ENCODE measurements at places on chromosomes 5 and 9. TPM values are rescaled to one million over a fixed set of nuclear protein-coding genes. Genes with fewer than 3 reads are reported as not detected.

- no peak overlapping the region for H3K27ac ChIP-seq
- H3K36me3 ChIP-seq = no peaks in the 10 kb centered on the region
- DNase-seq = no peak
- H3K4me3 ChIP-seq = no peak overlapping the region
- no peaks in the 10 kb centered on the region for H3K27me3 ChIP-seq
- H3K4me1 ChIP-seq = no peaks in the 10 kb centered on the region
These were observed 59.4 kb upstream of the CTXN3 start for GRCh38 chr5:127589309-127590030.

DNA sequence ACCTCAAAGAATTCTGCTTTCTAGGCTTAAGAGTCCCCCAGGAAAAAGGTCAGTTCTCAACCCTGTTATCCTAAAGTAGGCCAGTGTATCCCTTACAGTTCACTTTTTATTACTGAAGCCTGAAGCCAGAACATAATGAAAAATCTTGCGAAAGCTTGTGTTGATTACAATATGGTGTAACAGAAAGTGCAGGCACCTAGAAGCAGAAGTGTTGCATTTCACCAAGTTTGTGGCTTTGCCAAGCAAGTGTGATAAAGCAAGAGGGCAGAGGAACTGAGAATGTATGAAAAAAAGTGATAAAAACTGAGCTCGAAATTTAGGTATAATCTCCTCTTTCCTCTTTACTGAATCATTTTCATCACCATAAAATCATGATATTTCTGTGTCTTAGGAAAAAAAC, 26.2 kb downstream of the AGTPBP1 start:
- no peak for DNase-seq
- no peak overlapping the region for H3K4me3 ChIP-seq
- no peaks in the 10 kb centered on the region for H3K36me3 ChIP-seq
- peak overlapping the region; percentile 42 for H3K27ac ChIP-seq
- H3K27me3 ChIP-seq = no peaks in the 10 kb centered on the region

- no peak overlapping the region for H3K27ac ChIP-seq
- no peaks in the 10 kb centered on the region for H3K36me3 ChIP-seq
- H3K4me3 ChIP-seq = no peak overlapping the region
These were observed 59.5 kb upstream of the UBAC1 start for GRCh38 chr9:136020671-136021070.

DNA sequence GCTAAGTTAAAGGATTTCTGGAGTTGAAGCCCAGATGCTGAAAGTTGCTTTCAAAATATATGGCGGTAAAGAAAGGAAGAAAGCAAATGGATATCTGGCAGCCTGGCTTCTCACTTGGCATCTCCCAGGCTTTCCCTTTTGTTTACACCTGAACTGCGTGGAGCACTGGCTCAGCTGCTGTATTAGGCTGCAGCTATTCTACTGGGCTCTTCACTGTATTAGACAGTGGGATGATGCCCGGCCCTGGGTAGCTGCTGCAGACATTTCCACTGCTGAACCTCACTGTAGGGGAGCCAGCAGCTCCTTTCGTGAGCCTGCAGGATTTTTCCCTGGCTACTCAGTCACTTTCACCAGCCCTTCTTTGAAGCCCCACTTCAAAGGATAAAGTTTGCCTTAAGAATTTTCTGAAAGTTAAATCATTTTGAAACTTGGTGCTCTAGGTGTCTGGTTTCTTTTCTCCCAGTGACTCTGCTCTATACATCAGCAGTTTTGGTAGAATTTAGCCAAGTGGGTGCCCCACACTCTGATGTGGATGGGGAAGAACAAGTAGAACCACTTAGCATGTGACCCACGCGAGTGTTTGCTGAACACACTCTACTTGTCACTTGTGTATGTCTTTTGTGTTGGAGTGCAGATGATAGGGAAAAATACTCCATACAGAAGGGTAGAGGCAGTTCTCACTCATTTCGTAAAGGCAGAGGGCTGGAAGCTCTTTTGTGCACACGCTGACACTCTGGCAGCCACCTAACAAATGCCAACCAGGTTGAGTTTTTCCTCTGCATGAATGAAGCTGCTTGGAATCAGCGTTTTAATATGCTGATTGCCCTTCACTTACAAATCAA, 49.9 kb downstream of the C9orf152 start:
- DNase-seq = no peak
- H3K36me3 ChIP-seq = no peaks in the 10 kb centered on the region
- no peak overlapping the region for H3K27ac ChIP-seq

GRCh38 chr9:131673068-131673467, 66.8 kb downstream of the RAPGEF1 start:
- DNase-seq = no peak
- peak overlapping the region; percentile 41 for H3K27ac ChIP-seq
- peaks cover 96% of the 10 kb centered on the region for H3K4me1 ChIP-seq
- H3K36me3 ChIP-seq = no peaks in the 10 kb centered on the region
- no peaks in the 10 kb centered on the region for H3K27me3 ChIP-seq
- no peak overlapping the region for H3K4me3 ChIP-seq

DNA sequence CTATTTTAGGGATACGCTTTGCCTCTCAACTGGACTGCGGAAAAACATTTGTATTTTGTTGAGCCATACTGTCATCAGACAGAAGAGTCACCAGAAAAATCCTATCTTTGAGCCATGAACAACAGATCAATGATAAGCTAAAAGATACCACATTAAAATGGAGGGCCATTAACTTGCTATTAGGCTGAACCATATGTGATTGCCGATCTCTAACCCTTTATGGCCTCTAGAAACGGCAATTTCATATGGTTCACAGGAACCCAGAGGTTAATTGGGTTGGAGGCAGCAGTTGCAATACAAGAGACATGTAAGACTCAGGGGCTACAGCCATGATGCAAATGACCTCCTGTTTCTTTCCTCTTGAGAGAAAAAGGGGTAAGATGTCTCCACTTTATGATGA, 69.8 kb downstream of the MYO10 start:
- no peak overlapping the region for H3K4me3 ChIP-seq
- DNase-seq = no peak
- H3K36me3 ChIP-seq = no peaks in the 10 kb centered on the region
- no peak overlapping the region for H3K27ac ChIP-seq

DNA sequence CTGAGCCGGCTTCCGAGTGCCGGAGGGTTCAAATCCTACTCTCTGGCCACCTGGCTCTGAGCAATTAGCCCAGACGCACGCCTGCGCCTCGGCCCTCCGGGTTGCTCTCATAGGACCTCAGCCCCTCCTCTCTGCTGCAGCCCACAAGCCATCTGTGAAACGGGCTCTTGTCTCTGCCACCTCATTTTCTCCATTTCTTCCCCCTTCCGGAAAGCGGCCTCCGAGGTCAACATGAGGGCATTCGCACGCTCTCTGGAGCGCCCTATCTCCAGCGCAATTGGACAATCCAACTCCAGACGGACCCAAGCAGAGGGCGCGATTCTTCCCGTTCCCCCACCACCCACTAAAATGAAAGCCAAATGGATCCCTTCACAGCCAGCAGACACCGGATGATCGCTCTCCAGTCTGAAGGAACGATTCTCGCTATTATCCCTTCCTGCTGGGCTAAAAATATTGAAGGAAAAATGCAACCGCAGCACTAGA, 41.5 kb downstream of the VAV2 start:
- H3K4me3 ChIP-seq = no peak overlapping the region
- no peaks in the 10 kb centered on the region for H3K4me1 ChIP-seq
- no peaks in the 10 kb centered on the region for H3K36me3 ChIP-seq
- peak; percentile 58 for DNase-seq

GRCh38 chr5:109907731-109908130, 218.0 kb downstream of the MAN2A1 start:
- DNase-seq = no peak
- H3K36me3 ChIP-seq = no peaks in the 10 kb centered on the region
- no peaks in the 10 kb centered on the region for H3K4me1 ChIP-seq
- no peak overlapping the region for H3K27ac ChIP-seq
- no peak overlapping the region for H3K4me3 ChIP-seq

DNA sequence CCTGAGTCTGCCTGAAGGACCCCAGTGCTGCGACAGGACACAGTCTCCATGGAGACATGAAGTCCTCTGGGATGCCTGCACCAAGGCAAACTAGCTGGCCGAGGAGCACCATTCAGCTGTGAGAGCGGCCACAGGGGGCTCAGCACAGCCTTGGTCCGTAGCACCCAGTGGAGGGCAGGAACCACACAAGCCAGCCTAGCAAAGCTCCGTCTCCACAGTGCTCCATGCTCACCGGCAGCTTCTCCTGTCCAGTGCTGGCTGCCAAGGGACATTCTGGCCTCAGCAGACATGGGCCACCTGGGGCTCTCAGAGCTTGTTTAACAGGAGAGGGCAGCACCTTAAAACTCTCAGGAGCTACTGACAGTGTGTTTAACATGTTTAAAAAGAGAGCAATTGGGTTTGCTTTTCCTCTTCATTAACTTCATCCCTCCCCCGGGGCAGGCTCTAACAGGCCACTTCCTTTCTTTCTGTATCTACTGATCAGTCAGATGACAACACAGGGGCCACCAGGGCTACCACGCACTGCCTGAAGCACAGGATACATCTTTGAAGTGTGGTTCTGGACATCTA, 57.0 kb downstream of the SECISBP2 start:
- H3K36me3 ChIP-seq = peaks cover 42% of the 10 kb centered on the region
- H3K27ac ChIP-seq = no peak overlapping the region
- no peaks in the 10 kb centered on the region for H3K27me3 ChIP-seq
- no peaks in the 10 kb centered on the region for H3K4me1 ChIP-seq
- no peak overlapping the region for H3K4me3 ChIP-seq
- DNase-seq = no peak

GRCh38 chr5:91408710-91409109, 25.6 kb upstream of the ARRDC3 start:
- H3K36me3 ChIP-seq = no peaks in the 10 kb centered on the region
- no peak for DNase-seq
- H3K4me1 ChIP-seq = no peaks in the 10 kb centered on the region
- H3K4me3 ChIP-seq = no peak overlapping the region
- no peaks in the 10 kb centered on the region for H3K27me3 ChIP-seq

DNA sequence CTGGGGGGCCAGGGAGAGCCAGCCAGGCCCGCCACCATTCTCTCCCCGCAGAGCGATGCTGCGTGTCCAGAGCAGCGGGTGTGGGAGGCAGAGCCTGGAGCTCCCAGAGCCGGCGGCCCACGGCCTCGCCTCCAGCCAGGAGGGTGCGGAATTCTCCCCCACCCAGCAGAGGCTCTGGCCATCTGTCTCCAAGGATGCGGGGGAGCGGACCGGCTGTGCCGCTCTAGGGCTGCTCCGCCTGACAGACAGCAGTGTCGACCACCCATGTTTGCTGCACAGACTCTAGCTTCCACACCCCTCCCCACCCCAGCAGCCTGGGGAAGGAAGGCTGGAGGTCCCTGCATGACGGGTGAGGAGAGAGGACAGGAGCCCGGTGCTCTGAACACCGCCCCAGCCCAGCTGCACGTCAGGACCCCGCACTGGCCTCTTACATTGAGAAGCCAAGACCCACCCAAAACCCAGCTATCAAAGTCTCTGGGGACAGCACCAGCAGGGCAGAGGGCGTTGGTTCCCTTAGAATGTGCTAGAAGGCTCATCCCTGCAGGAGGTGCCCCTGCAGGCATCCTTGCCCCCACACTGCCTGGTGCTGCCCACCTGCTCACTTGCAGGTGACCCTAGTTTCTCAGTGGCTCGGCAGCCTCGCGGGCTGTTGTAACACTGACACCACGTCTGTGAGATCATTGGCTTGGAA, 29.7 kb upstream of the FCN1 start:
- peaks cover 46% of the 10 kb centered on the region for H3K27me3 ChIP-seq
- no peak overlapping the region for H3K4me3 ChIP-seq
- H3K27ac ChIP-seq = no peak overlapping the region
- no peaks in the 10 kb centered on the region for H3K36me3 ChIP-seq
- H3K4me1 ChIP-seq = no peaks in the 10 kb centered on the region

- DNase-seq = no peak
- H3K4me3 ChIP-seq = no peak overlapping the region
- H3K27ac ChIP-seq = no peak overlapping the region
- no peaks in the 10 kb centered on the region for H3K4me1 ChIP-seq
These were observed 7.4 kb upstream of the DAP start for GRCh38 chr5:10768328-10768899.

- H3K4me3 ChIP-seq = no peak overlapping the region
- peak; percentile 59 for DNase-seq
- H3K36me3 ChIP-seq = no peaks in the 10 kb centered on the region
- no peaks in the 10 kb centered on the region for H3K27me3 ChIP-seq
These were observed 502.4 kb downstream of the GADD45G start for GRCh38 chr9:90107040-90107725.

DNA sequence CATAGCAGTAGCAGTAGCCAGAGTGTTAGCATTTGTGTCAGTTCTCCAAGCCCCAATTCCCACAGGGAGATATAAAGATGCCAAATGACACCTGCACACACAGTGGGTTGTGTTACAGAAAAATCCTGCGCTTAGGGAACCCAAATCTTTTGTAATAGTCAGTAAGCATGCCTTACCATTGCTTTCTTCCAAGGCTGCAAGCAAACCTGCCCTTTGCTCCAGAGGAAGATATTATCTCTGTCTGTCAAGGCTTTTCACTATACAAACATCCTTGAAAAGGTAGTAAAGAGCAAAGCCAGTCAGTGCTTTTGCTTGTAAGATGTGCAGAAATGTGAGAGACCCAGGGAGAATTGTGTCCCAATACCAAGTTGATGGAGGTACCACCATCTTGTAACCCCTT, 2.9 kb downstream of the ANKDD1B start:
- H3K36me3 ChIP-seq = no peaks in the 10 kb centered on the region
- peaks cover 7% of the 10 kb centered on the region for H3K4me1 ChIP-seq
- H3K27me3 ChIP-seq = no peaks in the 10 kb centered on the region
- no peak overlapping the region for H3K4me3 ChIP-seq

DNA sequence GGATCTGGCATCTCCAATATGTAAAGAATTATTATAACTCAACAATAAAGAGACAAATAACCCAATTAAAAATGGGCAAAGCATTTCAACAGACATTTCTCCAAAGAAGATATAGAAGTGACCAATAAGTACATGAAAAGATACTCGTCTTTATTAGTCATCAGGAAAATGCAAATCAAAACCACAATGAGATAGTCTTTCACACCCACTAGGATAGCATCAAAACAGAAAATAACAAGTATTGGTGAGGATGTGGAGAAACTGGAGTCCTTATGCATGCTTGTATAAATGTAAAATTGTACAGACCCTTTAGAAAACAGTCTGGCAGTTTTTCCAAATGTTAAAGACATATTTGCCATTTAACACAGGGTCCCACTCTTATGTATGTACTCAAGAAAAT, 39.1 kb upstream of the ITGA1 start:
- H3K27me3 ChIP-seq = no peaks in the 10 kb centered on the region
- H3K4me1 ChIP-seq = peaks cover 2% of the 10 kb centered on the region
- H3K27ac ChIP-seq = no peak overlapping the region
- no peaks in the 10 kb centered on the region for H3K36me3 ChIP-seq
- no peak overlapping the region for H3K4me3 ChIP-seq

The MOB3B gene
- total RNA-seq = 4.5 TPM

The OLFML2A gene
- 30.3 TPM for total RNA-seq

The IL7R gene
- total RNA-seq = 1.9 TPM

The LHX3 gene
- total RNA-seq = not detected

The FOXD4L3 gene
- not detected for total RNA-seq

The BRINP1 gene
- total RNA-seq = 0.20 TPM

The SLC30A5 gene
- total RNA-seq = 21.1 TPM

The BNIP1 gene
- 8.4 TPM for total RNA-seq

The ZDHHC11 gene
- total RNA-seq = 1.8 TPM
